RWPE2 (cell line): ENCODE measurements at places on chromosomes 1 and 21.

GRCh38 chr1:34156739-34157138, 8.3 kb downstream of the CSMD2 start:
- no peaks in the 10 kb centered on the region for H3K36me3 ChIP-seq
- no peaks in the 10 kb centered on the region for H3K4me1 ChIP-seq
- no peak for DNase-seq
- H3K27me3 ChIP-seq, result peaks cover 14% of the 10 kb centered on the region
- H3K4me3 ChIP-seq, result no peak overlapping the region
- H3K27ac ChIP-seq, result no peak overlapping the region

- H3K36me3 ChIP-seq, result peaks cover 9% of the 10 kb centered on the region; the same call in 1 of the 2 replicates
- DNase-seq, result no peak
- no peaks in the 10 kb centered on the region for H3K27me3 ChIP-seq
- H3K4me1 ChIP-seq, result no peaks in the 10 kb centered on the region
- H3K27ac ChIP-seq, result no peak overlapping the region
These were observed 650 bp downstream of the TNFAIP8L2 start for GRCh38 chr1:151157067-151157531.

DNA sequence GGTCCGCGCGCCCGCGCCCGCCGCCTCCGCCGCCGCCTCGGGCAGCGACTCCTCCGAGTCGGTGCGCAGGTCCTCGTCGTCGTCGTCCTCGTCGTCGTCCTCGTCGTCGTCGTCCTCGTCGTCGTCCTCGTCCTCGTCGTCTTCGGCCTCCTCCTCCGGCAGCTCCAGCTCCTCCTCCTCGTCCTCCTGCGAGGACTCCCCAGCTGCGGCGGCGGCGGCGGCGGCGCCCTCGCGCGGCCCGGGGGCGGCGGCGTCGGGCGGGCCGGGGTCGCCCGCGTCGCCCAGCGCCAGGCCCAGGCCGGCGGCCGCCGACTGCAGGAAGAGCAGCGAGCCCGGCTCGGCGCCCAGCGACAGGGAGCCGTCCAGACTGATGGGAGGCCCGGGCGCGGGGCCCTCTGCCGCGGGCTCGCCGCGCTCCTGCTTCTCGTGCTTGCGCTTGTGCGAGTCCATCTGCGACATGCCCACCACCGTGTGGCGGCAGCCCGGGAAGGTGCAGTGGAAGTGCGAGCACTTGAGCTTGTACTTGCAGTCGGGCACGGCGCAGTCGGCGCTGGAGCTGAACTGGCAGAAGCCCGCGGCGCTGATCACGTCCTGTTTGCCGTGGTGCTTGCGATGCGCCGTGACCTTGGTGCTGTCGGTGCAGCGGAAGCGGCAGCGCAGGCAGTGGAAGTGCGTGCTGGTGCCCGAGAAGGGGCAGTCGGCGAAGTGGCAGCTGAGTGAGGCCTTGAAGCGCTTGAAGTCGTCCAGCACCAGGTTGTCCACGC, 157.3 kb downstream of the CASZ1 start:
- no peak for DNase-seq
- no peak overlapping the region for H3K4me3 ChIP-seq
- peaks cover 35% of the 10 kb centered on the region for H3K4me1 ChIP-seq
- H3K36me3 ChIP-seq, result no peaks in the 10 kb centered on the region

- H3K36me3 ChIP-seq, result no peaks in the 10 kb centered on the region
- no peak overlapping the region for H3K4me3 ChIP-seq
- DNase-seq, result no peak
- peak overlapping the region; percentile 93 for H3K27ac ChIP-seq
- peaks cover 16% of the 10 kb centered on the region for H3K4me1 ChIP-seq
- H3K27me3 ChIP-seq, result no peaks in the 10 kb centered on the region
These were observed 13.5 kb upstream of the TINAGL1 start for GRCh38 chr1:31562707-31563360.

GRCh38 chr1:6868660-6869380, 83.6 kb downstream of the CAMTA1 start:
- H3K27me3 ChIP-seq, result no peaks in the 10 kb centered on the region
- H3K27ac ChIP-seq, result no peak overlapping the region
- H3K4me1 ChIP-seq, result no peaks in the 10 kb centered on the region
- H3K36me3 ChIP-seq, result no peaks in the 10 kb centered on the region

DNA sequence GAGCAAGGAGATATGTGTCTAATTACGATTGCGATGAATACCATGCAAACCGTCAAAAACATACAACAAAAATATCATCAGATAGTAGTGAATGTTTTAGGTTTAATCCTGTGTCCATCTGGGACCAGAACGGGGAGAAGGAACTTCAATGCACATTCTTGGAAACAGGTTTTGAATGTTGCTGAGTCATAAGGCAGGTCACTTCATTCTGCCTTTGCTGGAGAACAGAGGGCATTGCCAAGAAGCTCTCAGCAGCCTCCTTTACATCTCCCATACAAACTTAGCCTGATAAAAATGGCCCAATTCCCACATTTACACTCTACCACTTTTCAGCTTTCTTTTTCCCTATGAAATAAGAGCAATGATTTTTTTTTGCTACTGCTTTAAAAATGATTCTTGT, 78.0 kb upstream of the KCNJ6 start:
- H3K36me3 ChIP-seq, result no peaks in the 10 kb centered on the region
- no peaks in the 10 kb centered on the region for H3K27me3 ChIP-seq
- no peak overlapping the region for H3K27ac ChIP-seq
- H3K4me1 ChIP-seq, result peaks cover 2% of the 10 kb centered on the region

DNA sequence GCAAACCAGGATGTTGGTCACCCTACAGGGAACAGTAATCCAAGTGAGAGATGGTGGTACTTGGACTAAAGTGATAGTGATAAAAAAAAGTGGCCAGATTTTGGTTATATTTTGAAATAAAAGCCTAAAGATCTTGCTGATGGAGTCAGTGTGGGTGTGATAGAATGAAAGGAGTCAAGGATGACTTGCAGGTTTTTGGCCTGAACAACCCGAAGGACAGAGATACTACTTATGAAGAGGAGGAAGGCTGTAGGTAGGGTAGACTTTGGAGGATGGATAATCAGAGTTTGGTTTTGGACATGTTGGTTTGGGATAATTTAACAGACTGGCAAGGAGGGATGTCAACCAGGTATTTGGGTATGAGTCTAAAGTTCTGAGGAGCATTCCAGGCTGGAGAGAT, 1.5 kb upstream of the TEX38 start:
- no peaks in the 10 kb centered on the region for H3K27me3 ChIP-seq
- DNase-seq, result no peak
- H3K36me3 ChIP-seq, result peaks cover 5% of the 10 kb centered on the region; the same call in 1 of the 2 replicates
- H3K4me1 ChIP-seq, result peaks cover 5% of the 10 kb centered on the region

GRCh38 chr1:115082949-115083348, 6.4 kb downstream of the TSPAN2 start:
- no peaks in the 10 kb centered on the region for H3K36me3 ChIP-seq
- no peaks in the 10 kb centered on the region for H3K4me1 ChIP-seq
- no peak overlapping the region for H3K4me3 ChIP-seq
- no peak overlapping the region for H3K27ac ChIP-seq
- no peak for DNase-seq

DNA sequence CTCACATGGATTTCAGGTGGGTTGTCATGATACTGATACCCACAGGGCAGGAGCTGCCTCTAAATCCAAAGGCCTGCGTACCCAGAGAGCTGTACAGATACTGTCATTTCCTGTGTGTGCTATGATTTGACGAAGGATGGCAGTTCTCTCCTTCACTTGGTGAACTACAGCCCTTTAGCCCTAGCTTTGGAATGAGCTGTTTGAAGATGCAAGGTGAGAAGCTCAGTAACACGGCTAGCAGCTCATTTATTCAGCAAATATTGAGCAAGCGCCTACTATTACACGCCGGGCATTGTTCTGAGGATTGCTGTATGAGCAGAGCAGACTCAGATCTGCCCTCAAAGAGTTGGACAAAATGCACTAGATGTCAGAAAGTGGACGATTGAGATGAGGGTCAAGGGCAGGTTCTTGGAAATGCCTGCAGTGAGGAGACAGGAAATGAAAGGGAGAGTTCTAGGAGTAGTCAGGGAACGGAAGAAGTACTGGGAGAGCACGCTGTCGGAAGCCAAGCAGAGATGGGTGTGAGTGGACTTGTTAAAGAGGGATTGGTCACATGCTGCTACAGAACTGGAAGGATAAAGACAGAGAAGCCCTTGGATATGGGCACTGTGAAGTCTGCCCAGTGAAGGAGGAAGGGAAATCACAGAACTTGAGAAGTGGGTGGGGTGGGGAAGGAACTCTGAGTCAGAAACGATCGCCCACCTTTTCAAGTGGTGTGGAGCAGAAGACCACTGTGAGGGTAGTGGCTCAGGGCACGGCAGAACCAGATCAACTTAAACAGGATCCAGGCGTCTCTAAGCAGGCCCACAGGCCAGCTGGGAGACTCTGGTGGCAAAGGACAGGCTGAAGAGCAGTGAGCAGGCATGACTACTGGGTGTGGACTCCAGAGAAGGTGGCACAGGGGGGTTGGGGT, 7.1 kb downstream of the PTGFRN start:
- peaks cover 66% of the 10 kb centered on the region for H3K4me1 ChIP-seq
- DNase-seq, result no peak
- peaks cover 4% of the 10 kb centered on the region; the same call in 1 of the 2 replicates for H3K36me3 ChIP-seq
- H3K27ac ChIP-seq, result peak overlapping the region; percentile 19

DNA sequence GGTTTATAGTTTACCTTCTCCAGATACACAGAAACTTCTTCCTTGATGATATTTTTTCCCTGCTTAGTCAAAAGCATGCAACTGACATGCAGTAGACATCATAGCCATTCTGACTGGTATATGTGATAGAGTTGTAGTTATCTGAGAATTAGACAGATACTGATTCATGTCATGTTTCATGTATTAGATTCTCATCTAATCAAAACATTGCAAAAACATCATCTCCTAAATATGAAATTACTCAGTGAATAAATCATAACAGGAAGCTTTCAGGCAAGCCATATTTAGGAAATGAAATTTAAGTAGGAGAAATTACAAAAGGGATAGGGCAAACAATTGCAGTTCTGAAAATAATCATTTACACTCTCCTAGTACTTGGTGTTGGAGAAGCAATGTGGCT, 38.4 kb upstream of the ASB17 start:
- H3K4me1 ChIP-seq, result no peaks in the 10 kb centered on the region
- no peak overlapping the region for H3K4me3 ChIP-seq
- no peaks in the 10 kb centered on the region for H3K36me3 ChIP-seq
- H3K27ac ChIP-seq, result no peak overlapping the region

DNA sequence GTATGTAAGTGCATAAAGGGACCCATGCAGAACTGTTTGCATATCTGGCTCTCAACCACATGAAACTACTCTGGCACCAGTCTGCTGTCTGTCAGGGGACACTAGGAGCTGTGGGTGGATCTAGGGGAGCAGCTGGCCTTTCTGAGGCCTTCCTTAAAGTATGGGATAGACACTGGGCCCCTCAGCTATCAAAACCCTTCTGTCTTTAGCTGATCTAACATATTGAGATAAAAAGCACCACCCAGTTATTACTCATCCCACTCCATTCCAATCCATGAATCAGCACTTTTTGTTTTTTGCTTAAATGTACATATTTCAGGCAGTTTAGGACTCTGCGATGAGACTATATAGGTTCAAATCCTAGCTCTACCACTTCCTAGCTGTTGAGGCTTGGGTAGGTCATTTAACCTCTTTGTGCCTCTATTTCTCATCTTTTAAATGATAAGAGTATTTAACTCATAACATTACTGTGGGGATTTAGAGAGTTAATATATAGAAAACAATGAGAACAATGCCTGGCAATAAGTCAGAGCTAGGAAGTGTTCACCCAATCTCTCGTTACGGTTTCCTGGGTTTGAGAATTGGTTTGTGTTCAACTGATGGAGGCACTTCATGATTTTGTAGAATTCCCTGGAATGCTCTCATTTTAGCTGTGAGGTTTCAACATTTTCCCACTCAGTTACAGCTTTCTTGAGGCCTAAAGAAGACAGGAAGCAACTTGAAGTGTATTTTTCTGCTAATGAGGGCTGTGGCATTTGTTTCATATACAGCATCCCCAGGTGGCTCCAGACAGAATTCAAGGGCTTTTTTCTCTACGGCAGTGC, 68.9 kb downstream of the LRIG2 start:
- H3K36me3 ChIP-seq, result no peaks in the 10 kb centered on the region
- no peak overlapping the region for H3K27ac ChIP-seq
- no peak for DNase-seq
- H3K4me3 ChIP-seq, result no peak overlapping the region

DNA sequence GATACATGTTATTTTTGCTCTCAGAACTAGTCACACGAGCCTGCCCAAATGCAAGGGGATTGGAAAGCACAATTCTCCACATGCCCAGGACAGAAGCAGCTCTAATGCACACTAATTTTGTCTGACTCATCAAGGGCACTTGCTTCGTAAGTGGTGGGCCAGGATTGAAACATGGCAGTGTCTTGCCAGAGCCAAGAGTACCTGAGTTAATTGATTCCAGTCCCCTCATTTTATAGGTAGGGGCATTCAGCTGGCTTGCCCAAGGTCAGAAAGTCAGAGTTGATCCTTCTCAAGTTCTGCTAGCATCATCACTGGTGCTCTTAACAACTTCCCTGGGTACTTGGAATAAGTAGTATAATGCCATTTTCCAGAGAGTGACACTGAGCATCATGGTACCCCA, 356.1 kb downstream of the ZNF326 start:
- no peaks in the 10 kb centered on the region for H3K4me1 ChIP-seq
- DNase-seq, result no peak
- no peaks in the 10 kb centered on the region for H3K27me3 ChIP-seq
- H3K36me3 ChIP-seq, result no peaks in the 10 kb centered on the region
- no peak overlapping the region for H3K4me3 ChIP-seq

DNA sequence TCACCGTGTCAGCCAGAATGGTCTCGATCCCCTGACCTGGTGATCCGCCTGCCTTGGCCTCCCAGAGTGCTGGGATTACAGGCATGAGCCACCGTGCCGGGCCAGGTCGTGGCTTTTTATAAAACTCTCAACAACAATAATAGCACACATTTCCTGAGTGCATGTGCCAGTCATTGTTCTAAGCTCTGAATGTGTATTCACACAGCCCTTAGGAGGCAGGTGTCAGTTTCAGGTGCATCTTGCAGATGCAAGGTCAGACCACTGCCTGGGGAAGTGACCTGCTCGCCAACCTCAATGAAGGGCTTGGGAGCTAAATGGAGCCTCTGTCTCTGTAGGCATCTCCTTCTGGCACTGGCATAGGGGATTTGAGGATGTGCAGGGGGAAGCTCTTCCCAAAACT, 1.6 kb upstream of the LEFTY2 start:
- H3K4me1 ChIP-seq, result no peaks in the 10 kb centered on the region
- H3K27ac ChIP-seq, result no peak overlapping the region
- H3K27me3 ChIP-seq, result no peaks in the 10 kb centered on the region
- no peak for DNase-seq

DNA sequence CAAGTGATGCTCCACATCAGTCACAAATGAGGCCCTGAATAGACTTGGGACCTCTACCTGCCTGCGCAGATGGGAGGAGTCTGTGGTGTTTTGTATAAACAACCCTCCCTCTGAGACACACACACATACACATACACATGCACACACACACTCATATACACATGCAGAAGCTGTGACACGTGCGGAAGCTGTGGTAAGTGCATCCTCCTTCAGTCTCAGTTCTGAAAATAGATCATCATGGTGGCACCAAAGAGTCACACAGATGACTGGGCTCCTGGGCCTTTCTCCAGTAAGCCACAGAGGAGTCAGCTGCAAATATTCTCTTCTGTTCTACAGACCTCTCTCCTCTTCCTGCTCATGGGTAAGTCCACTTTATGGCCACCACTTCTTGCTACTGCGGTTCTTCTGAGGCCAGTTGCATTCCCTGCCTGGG, at the start of gene LY9:
LY9 (plus strand) TSS at position 224 of the 433 bp plus-strand sequence; CDS start at position 238, 14 bp downstream.
- H3K27ac ChIP-seq, result no peak within 1 kb of the TSS
- DNase-seq, result no peak
- H3K4me3 ChIP-seq, result no peak within 1 kb of the TSS
